ENCODE measurements at places on chromosomes 2 and 18. TPM values are rescaled to one million over a fixed set of nuclear protein-coding genes. Genes with fewer than 3 reads are reported as not detected.

ATG4B gene
- total RNA-seq, result 41.7 TPM

STON1 gene
- 124 TPM for total RNA-seq

- DNase-seq, result no peak
Observed at GRCh38 chr2:173972636-173973035, 7.5 kb upstream of the SP3 start.

DNA sequence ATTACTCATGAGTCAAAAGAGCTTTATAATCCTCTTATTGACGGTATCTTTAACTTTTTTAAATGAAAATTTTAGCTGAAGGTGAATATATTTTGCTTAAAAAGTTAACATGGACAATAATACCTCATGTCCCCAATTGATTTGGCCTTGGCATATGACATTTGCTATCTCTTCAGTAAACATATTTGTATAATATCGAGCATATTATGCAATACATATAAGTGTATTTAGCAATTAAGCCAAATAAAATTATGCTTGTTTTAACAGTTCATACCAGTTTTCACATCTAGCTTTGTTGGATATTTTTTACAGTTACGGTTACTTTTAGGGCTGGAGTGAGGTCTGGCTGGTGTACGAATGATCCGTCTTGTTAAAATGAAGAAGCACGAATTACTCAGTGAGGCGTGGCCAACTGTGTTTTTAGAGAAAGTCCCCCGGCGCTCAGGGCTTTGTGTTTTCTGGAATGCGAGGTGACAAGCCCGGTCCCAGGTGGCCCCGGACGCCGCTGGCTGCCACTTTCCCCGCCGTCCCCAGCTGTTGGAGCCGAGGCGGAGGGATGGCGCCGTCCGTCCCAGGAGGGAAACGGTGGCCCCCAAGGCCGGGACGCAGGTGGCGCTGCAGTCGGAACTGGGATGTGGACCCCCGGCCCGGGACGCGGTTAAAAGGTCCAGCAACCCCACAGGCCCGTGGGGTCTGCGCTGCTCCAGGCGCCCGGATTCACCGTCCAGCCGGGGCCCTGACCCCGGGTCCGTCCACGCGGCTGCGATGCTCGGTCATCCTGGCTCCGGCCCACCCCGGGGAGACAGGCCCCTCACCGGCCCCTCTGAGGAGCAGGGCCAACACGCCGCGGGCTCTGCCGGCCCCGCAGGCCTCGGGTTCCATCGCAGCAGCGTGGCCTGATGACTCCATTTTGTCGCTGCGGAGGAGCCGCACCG, 41.3 kb downstream of the TMEM18 start:
- DNase-seq, result no peak

GRCh38 chr2:64363848-64364247, 90.1 kb upstream of the LGALSL start:
- DNase-seq, result no peak

DNA sequence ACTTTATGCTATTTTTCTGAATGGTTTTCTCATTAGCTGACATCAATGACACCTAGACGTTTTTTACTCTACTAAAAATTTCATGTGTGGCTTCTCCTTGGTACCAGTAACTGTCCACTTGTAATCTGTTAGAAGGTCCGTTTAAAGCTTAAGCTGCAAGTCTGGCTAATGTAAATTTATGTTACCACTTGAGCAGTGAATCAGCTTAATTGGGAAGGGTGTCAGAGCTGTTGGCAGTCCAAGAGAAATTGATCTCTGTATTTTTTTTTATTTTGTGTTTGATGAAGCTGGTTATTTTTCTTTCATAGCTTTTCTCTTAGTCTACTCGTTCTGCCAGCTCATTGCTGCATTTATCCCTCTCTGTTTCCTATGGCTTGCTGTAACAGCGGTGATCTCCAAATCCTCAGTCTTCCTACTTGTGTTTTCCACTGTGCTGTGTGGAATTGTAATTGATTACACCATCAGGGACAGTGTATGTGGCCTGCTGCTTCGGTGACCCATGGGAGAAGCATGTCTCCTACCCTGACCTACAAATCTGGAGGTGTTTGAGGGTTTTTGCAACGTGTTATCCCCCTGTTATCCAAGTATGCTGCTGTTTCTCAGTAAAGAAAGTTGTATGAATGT, 724.2 kb upstream of the REG3G start:
- DNase-seq, result no peak

All from omental fat pad (tissue), 4 donors.